T-helper 2 cell treated with Interferon-gamma antibody and Interleukin-4, amounts not matched to agents 5 μg/mL and 100 μg/mL, for 36 hours (primary cell): ENCODE measurements at places on chromosomes 13 and 19.

GRCh38 chr19:40598121-40598917 lies 2.9 kb upstream of the LTBP4 start:
- DNase-seq, result peak; percentile 77

GRCh38 chr13:62302341-62302740 lies 886.7 kb upstream of the PCDH20 start:
- DNase-seq, result no peak

- DNase-seq, result no peak
These were observed 240.9 kb upstream of the RFC3 start for GRCh38 chr13:33577007-33577406.

DNA sequence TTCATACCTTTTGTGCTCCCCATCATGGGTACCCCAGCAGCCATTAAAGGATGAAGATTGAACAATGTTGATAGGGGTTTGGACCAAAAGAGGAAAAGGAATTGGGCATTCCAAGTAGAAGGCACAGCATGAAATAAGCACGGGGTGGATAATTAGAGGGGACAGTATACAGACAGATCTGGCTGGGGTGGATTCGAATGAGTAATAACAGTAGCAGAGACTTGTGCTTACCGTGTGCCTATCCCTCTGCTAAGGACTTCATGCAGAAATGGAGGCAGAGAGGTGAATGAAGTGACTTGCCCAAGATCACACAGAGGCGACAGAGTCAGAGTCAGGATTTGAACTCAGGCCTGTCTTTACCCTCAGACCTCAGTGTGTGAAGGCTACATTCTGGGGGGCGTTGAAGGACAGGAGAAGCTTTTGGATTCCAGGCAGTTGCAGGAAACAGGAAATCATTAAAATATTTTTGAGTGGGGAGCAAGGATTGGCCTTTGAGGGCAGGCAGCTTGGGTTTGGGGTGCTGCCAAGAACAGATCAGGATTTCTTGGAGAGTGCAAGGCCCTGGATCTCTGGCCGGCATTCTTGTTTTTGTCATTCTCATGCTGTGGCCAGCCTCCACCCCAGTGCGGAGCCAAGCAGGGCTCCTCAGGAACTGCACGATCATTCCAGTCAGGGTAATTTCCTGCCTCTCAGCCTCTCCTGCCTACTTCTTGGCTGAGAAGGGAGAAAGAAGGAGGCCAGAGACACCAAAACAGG lies 18.7 kb downstream of the PAF1 start:
- DNase-seq, result no peak

DNA sequence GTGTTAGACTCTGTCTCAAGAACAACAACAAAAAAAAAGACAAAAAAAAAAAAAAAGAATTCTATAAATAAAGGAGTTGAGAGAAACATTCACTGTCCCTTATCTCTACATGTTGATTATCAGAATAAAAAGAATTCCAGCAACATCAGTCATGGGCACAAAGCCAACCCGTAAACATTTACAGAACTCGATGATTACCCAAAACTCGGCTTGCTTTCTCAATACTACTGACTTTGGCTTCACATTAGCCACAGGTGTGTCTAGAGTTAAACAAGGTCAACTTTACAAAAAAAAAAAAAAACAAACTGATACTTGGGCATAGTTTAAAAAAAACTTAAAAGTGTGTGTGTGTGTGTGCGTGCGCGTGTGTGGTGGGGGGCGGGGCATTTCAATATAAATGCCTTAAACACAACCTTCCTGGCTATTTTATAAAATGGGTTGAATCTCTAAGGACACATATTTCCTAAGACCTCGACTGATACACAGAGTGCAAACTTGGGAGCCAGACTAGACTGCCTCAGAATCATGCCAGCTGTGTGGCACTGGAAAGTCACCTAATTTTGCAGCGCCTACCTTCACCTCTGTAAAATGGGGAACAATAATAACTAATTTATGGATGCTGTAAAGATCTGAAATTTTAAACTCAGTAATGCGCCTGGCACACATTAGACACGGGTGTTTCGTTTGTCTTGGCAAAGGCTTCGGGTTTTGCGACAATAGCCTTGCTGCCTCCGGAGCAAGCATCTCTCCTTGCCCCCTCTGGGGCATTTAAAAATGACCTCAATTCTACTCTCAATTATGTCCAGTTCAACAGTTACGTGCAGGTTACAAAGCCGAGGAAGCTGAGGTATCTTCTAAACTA lies 922 bp downstream of the EBPL start:
- no peak for DNase-seq

DNA sequence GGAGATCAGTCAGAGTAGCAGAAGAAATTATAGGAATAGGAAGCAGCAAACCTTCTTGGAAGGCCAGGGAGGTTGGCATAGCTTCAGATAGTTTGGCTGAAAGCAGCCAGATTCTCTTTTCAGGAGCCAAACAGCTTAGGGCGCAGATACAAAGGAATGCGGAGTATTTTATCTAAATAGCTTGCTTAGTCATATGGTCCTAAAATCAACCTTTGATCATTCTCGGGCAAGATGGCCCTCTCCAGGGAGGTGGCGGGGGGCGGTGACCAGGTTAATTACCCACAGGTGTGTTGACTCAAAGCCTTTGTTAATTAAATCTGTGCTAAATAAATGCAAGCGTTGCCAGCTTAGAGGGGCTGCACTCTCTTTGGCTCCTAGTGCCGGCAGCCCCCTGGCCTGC lies 12.5 kb upstream of the NCR1 start:
- DNase-seq, result no peak

DNA sequence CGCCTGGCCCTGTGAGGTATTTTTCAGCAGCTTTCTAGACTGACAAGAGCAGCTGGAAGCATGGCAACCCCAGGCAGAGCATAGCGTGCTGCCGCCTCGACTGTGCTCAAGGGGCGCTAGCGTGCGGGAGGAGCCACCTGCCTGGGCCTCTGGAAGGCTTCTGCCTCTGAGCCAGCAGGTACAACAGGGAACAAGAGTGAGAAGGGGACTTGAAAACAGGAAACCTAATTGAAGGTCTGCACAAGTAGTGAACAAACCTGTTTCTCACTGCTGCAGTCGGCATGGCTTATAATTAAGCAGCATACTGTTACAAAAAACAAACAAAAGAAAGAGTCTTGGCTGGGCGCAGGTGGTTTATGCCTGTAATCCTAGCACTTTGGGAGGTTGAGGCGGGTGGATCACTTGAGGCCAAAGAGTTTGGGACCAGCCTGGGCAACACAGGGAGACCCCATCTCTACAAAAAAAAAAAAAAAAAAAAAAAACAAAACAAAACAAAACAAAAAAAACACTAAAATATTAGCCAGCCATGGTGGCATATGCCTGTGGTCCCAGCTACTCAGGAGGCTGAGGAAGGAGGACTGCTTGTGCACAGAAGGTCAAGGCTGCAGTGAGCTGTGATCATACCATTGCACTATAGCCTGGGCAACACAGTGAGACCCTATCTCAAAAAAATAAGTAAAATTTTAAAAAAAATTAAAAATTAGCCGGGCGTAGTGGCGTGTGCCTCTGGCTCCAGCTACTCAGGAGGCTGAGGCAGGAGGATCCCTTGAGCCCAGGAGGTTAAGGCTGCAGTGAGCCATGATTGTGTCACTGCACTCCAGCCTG lies 12.6 kb upstream of the GARRE1 start:
- no peak for DNase-seq

- DNase-seq, result no peak
These were observed 1.2 kb downstream of the RFXAP start for GRCh38 chr13:36820222-36820621.

- DNase-seq, result no peak
These were observed 168.6 kb downstream of the ZNF536 start for GRCh38 chr19:30540761-30541160.

- DNase-seq, result peak; percentile 24
These were observed 7.5 kb downstream of the ZNF610 start for GRCh38 chr19:52343548-52343947.

DNA sequence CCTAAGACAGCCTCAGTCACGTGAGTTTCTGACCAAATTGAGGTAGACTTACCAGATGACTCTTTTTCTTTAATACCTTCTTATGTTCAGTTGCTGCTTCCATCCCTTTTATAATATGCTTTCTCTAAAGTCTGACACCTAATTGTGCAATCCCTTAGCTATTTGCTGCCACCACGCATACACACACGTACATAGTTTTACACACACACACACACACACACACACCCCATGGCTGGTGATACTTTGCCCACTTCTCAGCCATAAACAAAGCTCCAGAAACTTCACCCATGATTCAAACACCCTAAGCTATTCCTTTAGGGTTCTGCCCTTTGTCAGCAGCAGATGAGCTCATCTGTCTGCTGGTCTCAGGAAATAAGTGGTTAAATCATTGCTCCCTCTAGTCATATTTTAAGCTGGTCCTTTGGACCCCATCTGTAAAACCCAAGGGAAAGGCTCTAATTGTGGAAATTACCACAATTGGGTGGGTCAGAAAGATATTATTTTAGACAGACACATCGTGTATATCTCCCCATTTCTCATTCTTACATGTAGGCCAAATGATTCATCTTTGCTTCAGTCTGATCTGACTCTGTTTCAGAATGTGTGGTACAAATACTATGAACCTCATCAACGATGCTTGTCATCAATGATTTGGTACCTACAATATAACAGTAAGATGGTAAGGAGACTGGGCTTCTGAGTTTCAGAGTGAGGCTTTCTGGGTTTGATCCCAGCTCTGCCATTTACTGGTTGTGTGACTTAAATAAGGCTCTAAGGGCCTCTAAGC lies 69.2 kb downstream of the NALCN start:
- DNase-seq, result no peak

DNA sequence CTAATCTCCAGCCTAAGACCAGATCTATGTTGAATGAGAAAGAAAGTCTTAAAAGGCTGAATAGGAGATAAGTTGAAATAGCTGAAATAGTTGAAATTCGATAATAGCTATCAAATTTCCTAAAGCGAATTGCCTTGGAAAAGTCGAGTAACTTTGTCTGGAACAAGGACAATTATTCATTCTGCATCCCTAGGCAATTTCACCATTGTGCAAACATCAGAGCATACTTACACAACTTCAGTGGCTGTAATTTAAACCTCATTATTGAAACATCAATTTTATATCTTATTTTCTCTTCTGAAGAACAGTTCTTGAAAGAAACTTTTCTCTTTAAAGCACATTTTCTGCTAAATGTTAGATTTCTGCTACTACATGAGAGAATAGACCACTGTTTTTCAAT lies 13.6 kb downstream of the TNFSF13B start:
- DNase-seq, result no peak

DNA sequence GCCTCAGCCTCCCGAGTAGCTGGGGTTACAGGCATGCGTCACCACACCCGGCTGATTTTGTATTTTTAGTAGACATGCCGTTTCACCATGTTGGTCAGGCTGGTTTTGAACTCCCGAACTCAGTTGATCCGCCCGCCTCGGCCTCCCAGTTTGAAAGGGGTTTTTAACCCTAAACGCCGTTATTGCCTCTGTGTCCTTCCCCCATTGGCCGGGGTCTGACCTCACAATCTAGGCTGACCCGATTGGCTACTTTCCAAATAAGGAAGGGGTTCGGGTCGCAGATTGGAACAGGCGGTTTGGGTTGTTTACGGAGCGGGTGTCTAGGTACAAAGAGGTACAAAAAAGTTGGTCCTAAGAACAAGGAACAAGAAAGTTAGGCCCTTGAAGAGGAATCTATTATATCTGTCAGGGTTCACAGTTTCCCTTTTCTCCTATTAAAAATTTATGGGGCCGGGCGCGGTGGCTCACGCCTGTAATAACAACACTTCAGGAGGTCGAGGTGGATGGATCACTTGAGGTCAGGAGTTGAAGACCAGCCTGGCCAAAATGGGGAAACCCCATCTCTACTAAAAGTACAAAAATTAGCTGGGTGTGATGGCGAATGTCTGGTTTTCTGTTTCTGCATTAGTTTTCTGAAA lies 1.0 kb downstream of the ZNF253 start:
- DNase-seq, result peak; percentile 36

DNA sequence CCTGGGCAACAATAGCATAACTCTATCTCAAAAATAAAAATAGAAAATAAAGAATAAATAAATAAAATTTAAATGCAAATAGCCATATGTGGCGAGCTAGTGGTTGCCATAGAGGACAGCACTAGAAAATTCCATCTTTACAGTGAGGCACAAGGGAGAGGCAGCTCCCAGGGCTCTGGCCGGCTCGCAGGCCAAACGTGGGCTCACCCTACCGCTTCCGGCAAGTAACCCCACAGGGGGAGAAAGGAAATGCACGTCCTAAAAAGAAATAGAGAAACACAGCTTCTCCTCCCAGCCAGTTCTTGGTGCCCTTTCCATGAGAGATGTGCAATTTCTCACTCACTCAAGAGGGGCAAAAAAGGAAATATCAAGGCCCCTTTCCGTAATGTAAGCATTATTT lies 12.4 kb upstream of the GRWD1 start:
- no peak for DNase-seq

DNA sequence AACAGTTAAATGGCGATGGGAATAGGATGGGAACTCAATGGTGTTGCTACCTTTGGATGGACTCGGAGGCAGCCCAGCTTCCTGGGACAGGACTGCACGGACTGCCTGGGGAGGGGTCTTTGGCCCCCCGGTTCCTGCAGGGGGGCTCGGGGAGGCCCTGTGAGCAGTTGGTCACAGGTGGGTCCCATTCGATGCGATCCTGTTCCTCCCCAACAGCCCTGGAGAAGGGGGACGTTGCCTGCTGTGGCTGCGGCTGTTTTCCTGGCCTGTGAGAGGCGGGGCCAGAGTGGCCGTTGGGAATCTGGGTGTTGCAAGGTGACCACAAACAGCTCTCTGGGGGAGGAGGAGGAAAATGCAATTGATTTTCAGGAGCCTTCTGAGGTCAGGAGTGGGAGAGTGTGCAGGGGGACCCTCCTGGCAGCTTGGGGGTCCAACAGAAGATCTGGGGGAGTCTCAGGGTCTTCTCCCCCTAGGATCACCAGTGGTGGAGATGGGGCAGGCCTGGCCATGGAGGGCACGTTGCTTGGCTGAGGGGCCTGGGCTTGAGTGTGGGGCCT lies 1.9 kb upstream of the PLPPR3 start:
- DNase-seq, result no peak

- DNase-seq, result no peak
These were observed 39.1 kb downstream of the SLC7A9 start for GRCh38 chr19:32830231-32831014.

- DNase-seq, result no peak
These were observed 110.6 kb downstream of the LIG4 start for GRCh38 chr13:108104736-108105135.

DNA sequence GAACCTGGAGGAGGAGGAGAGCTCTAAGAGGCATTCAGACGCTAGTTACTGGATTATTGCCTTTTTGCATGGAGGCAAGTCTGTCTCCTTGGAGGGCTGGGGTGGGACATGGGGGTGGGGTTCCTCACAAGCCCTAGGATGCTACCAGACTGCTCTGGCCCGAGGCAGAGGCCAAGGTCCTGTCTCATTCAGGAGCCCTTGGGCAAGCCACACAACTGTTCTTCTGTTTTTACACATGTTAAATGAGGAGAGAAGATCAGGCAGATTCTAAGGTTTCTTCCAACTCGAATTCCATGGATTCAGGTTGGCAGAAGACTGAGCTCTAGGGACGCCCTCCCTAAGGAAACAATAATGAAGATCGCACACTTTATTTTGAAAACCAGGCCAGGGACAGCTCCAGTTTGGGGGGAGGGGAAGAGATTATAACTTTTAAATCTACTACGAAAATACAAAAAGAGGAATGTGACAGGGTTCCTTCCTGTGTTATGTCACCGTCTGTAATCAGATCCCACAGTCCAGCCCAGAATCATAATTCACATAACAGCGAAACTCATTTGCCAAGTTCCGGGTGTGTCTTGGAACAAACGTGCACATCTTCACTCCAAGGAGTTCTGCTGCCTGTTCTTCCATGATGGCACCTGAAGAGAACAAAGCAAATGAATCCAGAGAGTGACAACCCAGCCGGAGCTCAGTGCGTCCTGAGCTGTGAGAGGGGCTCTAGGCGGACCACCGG lies 25.2 kb downstream of the IL17D start:
- DNase-seq, result no peak

GRCh38 chr13:20495087-20496023 lies 30.3 kb downstream of the CRYL1 start:
- DNase-seq, result peak; percentile 30
